ENCODE measurements at places on chromosomes 11 and 22. TPM values are rescaled to one million over a fixed set of nuclear protein-coding genes. Genes with fewer than 3 reads are reported as not detected.
A peak's percentile ranks its signal among the peaks of the same experiment; 100 is the strongest.

PANX2 gene
- 3.1 TPM for total RNA-seq

ADORA2A gene
- total RNA-seq, result 7.3 TPM

DNA sequence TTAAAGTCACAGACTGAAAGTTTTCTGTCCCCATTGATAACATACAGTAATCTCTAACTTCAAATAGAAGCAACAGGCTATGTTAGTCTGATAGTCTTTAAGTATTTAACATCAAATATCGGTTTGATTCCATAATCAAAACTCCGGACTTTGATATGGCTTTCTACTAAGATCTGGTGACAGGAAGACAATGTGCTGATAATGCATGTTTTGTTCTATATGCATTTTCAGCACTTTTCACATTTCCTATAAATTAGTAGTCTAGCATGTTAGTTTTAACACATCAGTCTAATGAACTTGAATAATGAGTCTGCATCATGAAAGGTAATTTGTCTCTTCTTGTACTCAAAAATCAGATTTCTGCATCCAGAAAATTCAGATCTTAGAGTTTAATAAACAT is 252.7 kb downstream of the SBF2 start:
- H3K4me1 ChIP-seq, result no peaks in the 10 kb centered on the region
- H3K4me3 ChIP-seq, result no peak overlapping the region
- no peaks in the 10 kb centered on the region for H3K36me3 ChIP-seq
- no peak for DNase-seq
- no peaks in the 10 kb centered on the region for H3K27me3 ChIP-seq

GRCh38 chr22:49933236-49934159 is 15.1 kb downstream of the CRELD2 start:
- H3K4me1 ChIP-seq, result peaks cover 76% of the 10 kb centered on the region
- DNase-seq, result no peak
- peak overlapping the region; percentile 61 for H3K4me3 ChIP-seq
- no peaks in the 10 kb centered on the region for H3K36me3 ChIP-seq
- peak overlapping the region; percentile 100 for H3K27ac ChIP-seq

DNA sequence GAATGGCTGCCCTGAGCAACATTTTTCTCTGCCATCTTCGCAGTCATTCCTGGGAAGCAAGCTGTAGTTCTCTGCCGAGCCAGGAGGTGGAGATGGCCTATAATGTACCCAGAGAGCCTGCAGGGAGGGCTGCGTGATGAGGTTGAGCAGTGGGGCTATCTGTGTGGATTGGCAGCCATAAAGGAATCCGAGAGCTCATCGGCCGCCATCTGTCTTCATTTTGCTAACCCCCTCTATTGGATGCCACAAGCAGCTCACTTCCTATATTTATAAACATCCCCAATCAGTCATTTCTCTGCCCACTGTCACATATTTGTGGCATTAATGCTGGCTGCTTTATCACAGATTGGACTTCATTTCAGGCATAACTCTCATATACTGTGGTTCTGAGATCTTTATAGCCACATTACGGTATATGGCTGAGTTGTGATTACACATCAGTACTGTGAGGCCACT is 209.5 kb downstream of the NTM start:
- no peak overlapping the region for H3K4me3 ChIP-seq
- H3K27ac ChIP-seq, result no peak overlapping the region
- no peak for DNase-seq

DNA sequence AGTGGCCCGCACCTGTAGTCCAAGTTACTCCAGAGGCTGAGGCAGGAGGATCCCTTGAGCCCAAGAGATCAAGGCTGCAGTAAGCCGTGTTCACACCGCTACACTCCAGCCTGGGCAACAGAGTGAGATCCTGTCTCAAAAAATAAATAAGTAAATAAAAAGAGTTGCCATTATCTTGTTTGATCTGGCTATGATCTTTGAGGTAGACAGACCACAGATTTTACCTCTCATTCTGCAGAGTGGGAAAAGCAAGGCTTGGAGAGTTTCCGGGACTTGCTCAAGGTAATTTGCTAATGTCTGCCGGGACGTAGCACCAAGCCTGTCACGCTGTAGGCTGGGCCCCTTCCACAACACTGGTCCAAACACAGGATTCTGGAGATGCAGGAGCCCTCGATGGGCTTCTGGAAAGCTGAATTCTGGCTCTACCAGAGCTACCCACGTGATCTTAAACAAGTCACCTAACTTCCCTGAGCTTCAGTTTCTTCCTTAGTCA is 6.8 kb downstream of the GRAP2 start:
- H3K4me1 ChIP-seq, result no peaks in the 10 kb centered on the region
- no peaks in the 10 kb centered on the region for H3K27me3 ChIP-seq
- DNase-seq, result no peak
- no peaks in the 10 kb centered on the region for H3K36me3 ChIP-seq

DNA sequence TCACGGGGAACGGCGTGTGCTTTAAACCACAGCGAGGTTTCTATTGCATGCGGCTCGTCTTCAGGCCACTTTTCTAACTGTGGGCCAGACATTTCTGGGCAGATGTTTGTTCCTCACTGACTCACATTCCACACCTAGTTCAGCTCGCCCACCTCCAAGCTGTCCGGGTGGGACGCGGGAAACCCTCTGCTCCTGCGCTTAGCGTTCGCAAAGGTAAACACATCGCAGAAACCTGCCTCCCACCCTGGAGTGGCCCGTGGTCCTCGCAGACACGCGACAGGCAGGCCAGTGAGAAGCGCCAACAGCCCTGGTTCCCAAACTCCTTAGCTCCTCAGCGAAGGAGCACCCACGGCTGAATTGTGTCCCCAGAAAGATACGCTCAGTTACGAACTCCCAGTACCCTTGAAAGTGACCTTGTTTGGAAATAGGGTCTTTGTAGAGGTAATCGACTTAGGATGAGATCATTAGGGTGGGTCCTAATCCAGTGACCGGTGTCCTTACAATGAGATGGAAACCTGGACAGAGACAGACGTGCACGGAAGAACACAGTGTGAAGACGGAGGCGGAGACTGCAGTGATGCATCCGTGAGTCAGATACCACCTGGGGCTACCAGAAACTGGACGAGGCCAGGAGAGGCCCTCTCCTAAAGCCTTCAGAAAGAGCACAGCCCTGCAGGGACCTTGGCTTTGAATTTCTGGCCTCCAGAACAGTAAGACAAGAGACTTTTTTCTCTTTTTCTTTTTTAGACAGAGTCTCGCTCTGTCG is 82.7 kb downstream of the CELSR1 start:
- no peak overlapping the region for H3K4me3 ChIP-seq
- H3K36me3 ChIP-seq, result no peaks in the 10 kb centered on the region
- H3K4me1 ChIP-seq, result peaks cover 29% of the 10 kb centered on the region
- H3K27me3 ChIP-seq, result no peaks in the 10 kb centered on the region

Measured in upper lobe of left lung (tissue), 6 donors.